Fibroblast of upper back skin (primary cell): ENCODE measurements at places on chromosomes 1 and 21.
A peak's percentile ranks its signal among the peaks of the same experiment; 100 is the strongest.

GRCh38 chr21:29857150-29857549, 82.6 kb downstream of the GRIK1 start:
- no peak for DNase-seq

DNA sequence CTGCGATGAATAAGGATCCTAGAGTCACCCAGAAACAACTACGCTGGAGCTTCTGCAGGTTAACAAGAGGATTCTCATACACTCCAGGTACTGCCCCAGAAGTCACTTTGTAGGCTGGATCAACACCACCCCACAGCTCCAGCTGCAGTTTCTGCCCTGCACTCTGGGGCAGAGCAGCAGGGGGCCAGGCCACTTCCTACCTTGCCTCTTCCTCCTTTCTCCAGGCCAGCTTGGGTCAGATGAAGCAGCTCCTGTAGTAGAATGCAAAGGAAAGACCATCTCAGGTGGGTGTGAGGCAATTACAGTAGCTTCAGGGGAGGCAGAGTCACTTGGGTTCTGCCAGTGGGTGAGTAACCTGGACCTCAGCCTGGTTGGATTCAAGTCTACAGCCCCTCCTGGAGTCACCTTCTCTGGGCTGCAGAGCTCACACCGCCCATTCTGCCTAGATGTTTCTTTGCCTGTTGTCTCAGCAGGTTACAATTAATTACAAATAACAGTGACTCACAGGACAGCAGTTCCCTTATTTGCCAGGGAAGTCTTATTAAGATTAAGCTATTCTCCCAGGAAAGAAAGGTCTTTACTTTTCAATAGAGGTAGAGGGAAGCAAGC, 24.4 kb upstream of the BCAR3 start:
- no peak for DNase-seq

- no peak for DNase-seq
These were observed at the start of gene ARHGAP30 for GRCh38 chr1:161069731-161070270. TSS of gene ARHGAP30 (minus strand) at chr1:161069891. CDS start at chr1:161069624, 267 bp downstream.

DNA sequence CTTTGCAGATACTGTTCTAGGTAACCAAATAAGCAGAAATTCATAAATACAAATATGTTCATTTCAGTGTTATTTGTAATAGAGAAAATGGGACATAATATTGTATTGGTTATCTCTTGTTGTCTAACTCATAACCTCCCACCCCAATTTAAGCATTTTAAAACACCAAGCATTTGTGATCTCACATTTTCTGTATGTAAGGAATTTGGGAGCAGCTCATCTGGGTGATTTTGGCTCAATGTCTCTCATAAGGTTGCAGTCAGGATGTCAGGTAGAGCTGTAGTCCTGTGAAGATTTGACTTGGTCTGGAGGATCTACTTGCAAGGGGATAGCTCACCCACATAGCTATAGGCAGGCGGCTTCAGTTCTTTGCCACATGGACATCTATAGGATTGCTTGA, 29.5 kb downstream of the CEP350 start:
- DNase-seq: no peak

GRCh38 chr1:6587261-6588005, 7.6 kb downstream of the ZBTB48 start:
- no peak for DNase-seq

DNA sequence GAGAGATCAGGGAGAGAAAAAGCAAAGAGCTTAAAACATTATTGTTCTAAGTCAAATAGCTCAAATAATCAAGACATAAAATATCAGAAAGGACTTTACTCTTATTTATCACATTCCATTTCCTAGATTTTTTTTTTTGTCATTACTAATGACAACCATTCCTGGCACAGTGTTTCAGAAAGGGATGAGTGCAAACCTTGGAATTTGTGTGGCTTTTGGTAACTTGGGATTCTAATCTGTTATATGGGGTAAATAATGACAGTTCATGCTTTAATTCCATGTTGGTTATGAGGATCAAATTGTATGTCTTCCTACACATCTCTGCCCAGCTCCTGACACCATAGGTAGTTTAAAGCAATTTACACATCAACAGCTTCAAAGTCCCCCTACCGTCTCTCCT, 358.4 kb upstream of the ADGRL4 start:
- peak; percentile 57 for DNase-seq

GRCh38 chr21:15852146-15852545, 122.4 kb downstream of the USP25 start:
- no peak for DNase-seq

- DNase-seq: no peak
These were observed 71.1 kb upstream of the IRF2BP2 start for GRCh38 chr1:234681065-234681464.

GRCh38 chr1:27878787-27879335, 6.5 kb downstream of the THEMIS2 start:
- DNase-seq: no peak

- no peak for DNase-seq
These were observed 36.4 kb downstream of the KYAT3 start for GRCh38 chr1:88956003-88956402.
